Brain (organoid and tissue), 16 donors: ENCODE measurements at places on chromosomes 7 and 10.

- peak; percentile 83 for DNase-seq
These were observed 61.2 kb downstream of the NEURL1 start for GRCh38 chr10:103554488-103555324.

- DNase-seq: no peak
These were observed 88.5 kb downstream of the ANKRD7 start for GRCh38 chr7:118312966-118313365.

- no peak for DNase-seq
These were observed 5.6 kb downstream of the BZW2 start for GRCh38 chr7:16651396-16652239.

DNA sequence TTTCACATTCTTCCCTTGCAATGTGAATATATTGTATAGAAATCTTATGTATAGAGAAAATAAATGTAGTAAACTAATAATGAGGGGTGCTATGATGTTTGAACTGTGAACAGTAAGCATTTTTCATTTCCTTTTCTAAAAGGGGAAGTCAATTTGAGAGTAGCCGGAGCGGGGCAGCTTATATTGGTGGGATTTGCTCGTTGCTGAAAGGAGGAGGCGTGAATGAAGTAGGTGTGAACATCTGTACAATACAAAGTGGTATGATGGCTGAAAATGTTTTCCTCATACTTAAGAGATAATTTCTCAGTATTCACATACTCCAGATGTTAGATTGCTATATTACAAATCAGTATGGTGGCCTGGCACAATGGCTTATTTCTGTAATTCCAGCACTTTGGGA is 87.1 kb downstream of the SRI start:
- DNase-seq: no peak

DNA sequence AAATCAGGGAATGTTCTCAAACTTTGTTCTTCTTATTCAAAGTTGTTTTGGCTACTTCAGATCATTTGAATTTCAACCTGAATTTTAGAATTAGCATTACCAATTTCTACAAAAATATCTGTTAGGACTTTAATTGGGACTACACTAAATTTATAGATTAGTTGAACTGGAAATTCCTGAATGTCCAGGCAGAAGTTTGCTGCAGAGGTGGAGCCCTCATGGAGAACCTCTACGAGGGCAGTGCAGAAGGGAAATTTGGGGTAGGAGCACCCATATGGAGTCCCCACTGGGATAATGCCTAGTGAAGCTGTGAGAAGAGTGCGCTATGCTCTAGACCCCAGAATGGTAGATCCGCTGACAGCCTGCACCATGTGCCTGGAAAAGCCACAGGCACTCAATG is 22.8 kb upstream of the AGMO start:
- no peak for DNase-seq

- DNase-seq: no peak
These were observed 170.3 kb downstream of the SEMA3E start for GRCh38 chr7:83478616-83479015.

DNA sequence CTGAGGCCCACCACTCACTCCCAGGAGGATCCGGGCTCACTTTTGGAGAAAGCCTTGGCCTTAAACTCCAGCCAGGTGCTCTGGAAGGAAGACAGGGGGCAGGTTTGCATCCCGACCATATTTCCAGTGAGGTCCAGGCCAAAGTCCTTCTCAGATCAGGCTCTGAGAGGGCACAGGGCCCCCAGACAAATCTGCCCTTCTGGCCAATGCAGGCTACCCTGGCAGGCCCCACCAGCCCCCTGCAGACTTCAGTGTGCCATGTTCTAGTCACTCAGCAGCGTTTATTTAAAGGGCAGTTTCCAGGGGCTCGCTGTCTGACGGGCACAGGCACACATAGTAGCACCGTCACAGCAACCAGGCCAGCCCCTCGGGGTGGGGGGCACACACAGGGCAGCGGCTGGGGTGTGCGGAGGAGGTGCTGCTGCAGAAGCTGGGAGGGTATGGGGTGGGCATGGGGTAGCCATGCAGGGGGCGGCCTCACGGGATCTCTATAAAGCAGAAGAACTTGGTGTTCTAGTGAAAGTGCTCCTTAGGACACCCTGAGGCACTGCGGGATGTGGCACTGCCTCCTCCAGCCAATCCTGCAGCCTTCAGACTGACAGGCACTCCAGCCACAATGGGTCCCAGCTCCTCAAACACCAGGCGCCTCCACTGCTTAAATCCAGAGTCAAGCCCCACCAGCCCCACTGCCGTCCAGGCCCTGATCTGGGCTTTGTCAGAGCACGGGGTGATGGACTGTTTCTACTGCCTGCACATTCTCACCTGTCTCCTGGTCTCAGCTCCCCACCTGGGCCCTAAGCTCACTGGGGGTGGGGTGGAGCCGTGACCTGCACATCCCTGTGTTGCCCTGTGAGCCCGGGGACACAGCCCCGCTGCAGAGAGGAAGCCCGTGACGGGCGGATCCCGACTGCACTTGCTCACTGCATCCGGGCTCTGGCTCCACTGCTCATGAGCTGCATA is 9.6 kb upstream of the PYROXD2 start:
- no peak for DNase-seq

GRCh38 chr7:33757050-33757449 is 148.3 kb upstream of the BMPER start:
- DNase-seq: no peak

- DNase-seq: no peak
These were observed 25.5 kb upstream of the C10orf67 start for GRCh38 chr10:23370106-23370505.

GRCh38 chr7:131613909-131614308 is 57.5 kb upstream of the PODXL start:
- DNase-seq: no peak

- DNase-seq: no peak
These were observed 86.5 kb upstream of the LRRN3 start for GRCh38 chr7:111004310-111004901.

GRCh38 chr10:71714592-71714991 is 5.0 kb downstream of the C10orf105 start:
- no peak for DNase-seq

GRCh38 chr10:133438711-133439273 is 14.4 kb upstream of the SPRN start:
- DNase-seq: no peak

DNA sequence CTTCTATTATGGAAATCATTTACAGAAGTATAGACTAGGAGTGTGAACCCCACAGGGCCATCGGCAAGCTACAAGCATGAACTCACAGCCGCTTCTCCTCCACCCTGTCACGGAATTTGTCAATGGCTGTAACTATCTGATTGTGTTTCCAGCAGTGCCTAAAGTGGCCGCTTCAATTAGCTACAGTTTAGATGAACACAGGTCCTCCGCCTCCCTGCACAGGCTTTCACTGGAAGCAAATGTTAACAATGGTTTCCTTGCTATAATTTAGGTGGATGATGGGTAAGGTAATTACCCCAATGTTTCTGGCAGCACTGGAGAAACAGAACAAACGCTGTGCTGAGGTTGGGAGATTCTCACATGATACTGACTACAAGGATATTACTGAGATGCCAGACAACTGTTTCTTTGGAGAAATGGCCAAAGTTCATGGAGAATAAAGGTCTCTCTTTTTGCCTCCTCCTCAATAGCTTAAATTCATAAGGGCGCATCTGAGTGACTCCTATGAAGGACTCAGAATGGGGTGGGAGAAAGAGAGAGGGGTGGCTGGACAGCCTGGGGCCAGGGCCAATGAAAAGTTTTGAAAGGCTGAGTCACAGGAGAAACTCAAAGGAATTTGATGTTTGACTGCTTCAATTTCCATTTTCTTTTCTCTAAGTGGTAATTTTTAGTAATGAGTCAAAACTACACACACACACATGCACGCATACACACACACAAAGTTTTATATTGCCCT is 78.9 kb downstream of the SVIL start:
- DNase-seq: peak; percentile 22

- no peak for DNase-seq
These were observed 5.0 kb downstream of the MOGAT3 start for GRCh38 chr7:101195884-101196283.

DNA sequence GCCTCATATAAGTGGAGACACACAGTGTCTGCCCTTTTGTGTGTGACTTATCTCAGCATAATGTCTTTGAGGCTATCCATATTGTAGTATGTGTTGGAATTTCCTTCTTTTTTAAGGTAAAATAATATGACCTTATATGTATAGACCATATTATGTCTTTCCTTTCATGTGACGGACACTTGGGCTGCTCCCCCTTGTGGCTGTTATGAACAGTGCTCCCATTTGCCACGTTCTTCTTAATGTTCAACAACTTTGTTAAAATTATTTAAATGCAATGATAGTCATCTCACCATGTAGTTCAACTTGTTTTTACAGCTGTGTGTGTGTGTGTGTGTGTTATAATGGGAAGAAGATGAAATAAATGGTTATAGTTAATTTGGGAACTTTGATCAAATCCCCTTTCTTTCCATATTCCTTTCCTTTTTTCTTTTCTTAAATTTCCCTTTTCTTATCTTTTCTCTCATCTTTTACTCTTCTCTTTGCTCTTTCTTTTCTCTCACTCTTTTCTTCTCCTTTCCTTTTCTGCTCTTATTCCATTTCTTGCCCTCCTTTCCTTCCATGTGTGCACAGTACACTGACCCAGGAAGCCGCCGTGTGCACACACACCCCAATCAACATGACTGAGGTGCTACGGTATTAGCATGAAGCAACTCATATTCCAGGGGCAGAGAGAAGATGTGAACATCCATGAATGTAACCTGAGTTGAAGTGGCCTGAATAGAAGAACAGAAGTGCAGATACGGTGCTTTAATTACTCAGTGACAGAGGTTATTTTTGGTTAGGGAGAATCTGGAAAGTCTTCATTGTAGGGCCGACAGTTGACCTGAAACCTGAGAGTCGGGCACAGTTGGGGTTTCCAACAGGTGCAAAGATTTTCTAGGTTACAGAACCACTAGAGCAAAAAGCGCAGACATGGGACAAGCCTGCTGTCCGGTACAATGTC is 596.6 kb downstream of the SDK1 start:
- DNase-seq: peak; percentile 74

DNA sequence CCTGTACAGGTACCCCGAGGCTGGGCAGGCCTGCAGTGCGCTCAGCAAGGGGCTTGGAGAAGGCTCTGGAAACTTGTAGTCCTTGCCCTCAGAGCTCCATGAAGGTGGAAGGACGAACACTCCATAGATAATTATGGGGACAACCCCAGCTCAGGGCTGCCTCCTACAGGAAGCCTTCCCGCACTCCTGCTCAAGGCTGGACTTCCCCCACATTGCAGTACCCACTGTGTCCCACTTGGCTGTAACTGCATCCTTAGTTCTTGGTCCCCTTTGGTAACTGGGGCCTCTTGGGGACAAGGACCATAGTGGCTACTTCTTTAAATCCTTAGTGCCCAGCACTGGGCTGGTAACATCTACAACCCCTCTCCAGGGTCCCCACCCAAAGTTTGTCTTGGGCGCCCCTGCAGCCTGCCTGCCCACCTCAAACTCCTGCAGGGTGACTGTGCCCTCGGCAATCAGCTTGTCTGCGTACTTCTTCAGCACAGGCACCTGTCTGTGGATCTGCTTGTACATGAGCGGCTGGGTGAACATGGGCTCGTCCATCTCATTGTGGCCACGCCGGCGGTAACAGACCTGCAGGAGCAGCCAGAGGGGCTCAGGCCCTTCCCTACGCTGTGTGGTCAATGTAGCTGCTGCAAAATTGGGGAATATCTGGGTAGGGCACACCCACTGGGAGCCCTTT is 17.1 kb downstream of the OGDHL start:
- no peak for DNase-seq
